ENCODE measurements at places on chromosomes 6 and 20.
A peak's percentile ranks its signal among the peaks of the same experiment; 100 is the strongest.

GRCh38 chr6:18317850-18318249 is 53.5 kb upstream of the DEK start:
- DNase-seq = no peak

GRCh38 chr6:150435832-150436231 is 67.0 kb downstream of the IYD start:
- DNase-seq = no peak

- no peak for DNase-seq
These were observed 11.3 kb downstream of the MOCS3 start for GRCh38 chr20:50969912-50970311.

- peak; percentile 43 for DNase-seq
These were observed 104.2 kb downstream of the NCOA3 start for GRCh38 chr20:47605673-47606413.

DNA sequence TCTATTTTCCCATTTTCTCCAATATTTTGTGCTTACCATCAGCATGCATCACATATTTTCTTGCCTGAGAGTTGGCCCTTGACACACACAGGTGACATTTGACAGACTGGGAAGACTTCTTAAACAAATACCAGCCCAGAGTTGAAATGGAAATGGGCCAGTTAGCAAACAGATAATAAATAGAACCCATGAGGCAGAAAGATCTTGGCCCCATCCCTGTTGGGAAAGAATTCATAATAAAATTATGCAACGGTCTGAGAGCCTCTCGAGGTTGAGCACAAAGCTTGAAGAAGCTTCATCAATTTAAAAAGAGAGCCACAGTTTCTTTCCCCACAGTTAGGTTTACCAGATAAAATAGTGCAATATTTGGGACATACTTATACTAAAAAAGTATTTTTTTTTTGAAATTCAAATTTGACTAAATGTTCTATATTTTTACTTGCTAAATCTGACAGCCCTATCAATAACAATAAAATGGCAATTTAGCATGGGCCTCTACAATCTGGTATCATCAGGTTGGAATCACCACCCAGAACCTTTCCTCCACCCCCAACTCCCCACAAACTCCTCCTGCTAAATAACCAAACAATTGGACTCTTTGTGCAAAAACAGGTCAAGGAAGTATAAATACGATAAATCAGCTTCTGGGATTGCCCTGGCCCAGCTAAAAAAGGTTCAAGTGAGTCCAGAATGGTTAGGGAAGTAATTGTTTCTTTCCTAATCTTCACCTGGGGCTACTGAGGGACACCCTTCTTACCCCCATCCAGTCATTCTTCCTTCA is 129.8 kb downstream of the CD164 start:
- no peak for DNase-seq

DNA sequence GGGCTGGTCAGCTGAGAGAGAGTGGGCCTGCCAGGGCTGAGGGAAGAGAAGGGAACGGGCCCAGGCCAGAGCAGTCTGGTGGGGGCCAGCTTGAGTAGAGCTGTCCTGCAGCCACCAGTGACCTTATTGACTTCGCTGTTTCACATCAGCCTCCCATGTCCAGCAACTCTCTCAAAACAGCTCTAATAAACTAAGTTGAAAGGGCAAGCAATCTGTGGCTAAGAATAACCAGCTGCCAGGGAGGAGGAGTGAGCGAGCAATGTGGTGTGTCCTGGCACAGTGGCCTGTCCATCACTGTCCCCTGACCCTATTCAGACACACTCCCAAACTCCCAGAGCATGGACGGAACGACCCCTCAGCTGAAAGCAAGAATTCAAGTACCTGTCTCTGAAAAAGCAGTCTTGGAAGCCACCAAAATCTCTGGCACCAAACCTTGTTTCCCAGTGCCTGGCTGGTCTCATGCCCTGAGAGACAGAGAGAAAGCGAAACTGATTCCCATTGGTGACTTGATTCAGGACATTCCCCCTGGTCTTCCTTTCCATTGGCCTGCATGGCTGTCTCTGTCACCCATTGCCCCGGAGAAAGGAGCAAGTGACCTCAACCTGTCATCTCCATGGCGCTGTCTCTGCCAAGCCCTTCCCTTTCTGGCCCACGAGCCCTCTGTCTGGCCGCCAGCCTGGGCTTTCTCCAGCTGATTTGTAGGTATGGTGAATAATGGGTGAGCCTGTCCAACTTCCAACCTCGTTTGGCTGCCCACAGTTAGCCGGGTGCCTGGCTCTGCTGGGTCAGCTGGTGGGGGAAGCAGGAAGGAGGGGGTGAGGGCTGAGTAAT is at the start of gene DDO:
Gene DDO (minus strand): TSS at position 490 of the 831 bp plus-strand sequence. CDS start 2,113 bp downstream, outside the sequence.
- DNase-seq = no peak

DNA sequence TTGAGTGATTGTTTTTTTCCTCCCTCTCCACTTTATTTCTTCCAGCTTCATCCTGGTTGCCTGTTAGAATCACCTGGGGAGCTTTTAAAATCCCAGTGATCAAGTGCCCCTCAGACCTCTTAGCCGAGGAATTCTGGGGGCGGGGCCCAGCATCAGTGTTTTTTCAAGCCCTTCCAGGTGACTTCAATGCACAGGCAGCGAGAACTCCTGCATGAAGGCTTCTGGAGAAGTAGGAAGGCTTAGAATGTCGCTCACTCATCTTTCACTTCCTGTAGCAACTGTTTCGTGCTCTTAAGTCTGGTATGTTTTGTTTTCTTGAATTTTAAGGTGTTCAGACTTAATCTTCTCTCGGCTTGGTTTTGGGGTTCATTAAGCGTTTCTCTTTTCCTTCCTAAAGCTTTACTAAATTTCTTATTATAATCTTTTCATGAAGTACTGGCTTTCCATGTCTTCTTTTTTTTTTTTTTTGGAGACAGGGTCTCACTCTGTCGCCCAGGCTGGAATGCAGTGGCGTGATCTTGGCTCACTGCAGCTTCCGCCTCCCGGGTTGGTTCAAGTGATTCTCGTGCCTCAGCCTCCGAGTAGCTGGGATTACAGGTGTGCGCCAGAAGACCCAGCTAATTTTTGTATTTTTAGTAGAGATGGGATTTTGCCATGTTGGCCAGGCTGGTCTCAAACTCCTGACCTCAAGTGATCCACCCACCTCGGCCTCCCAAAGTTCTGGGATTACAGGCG is 30.9 kb upstream of the TULP1 start:
- no peak for DNase-seq

- DNase-seq = no peak
These were observed 32.8 kb downstream of the ADNP start for GRCh38 chr20:50898475-50898874.

- DNase-seq = no peak
These were observed 177.0 kb downstream of the TTLL2 start for GRCh38 chr6:167501831-167502385.

GRCh38 chr6:164108092-164108491 is 693.6 kb downstream of the QKI start:
- no peak for DNase-seq

GRCh38 chr6:81857812-81858211 is 105.3 kb upstream of the TENT5A start:
- no peak for DNase-seq

DNA sequence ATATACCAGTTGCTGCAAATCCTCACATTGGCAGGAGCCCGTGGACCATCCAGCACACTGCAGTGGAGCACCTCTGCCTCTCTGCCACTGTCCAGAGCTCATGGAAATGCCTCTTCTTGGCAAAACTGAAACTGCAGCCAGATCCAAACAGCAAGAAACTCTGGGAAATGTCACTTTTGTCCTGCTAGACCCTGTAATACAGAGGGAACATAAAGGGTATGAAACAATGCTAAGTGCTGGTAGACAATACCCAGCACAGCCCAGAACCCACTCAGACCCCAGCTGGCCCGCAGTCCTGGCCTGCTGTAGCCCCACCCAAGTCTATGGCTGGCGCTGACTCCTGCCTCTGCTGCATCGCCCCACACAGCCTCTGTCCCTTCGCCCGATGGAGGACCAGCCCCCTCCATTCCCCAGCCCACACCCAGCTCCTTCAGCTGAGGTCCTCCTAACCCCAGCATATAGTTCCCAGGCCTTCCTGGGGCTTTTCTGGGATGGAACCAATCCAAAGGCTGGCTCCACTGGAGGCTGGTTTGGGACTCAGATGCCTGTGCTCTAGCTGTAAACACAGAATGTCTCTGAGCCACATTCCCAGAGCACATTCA is 242.5 kb downstream of the LRFN2 start:
- no peak for DNase-seq

DNA sequence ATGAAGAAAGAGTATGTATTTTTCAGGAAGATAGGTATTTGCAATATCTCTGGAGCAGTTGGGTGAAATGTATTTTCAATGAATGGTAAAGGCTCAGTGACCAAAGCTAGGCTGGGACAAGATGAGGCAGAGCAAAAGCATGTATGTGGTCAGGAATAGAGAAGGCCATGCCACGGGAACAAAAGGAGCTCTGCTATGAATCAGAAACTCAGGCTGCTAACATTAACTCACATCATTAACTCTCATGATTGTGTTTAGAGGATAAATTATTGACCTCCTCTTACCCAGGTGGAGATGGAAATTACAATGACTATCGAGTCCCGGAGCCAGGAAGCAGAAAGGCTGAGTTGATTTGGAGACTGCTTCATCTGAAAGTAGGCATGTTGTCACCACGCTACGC is 220.2 kb downstream of the FUT9 start:
- DNase-seq = no peak

DNA sequence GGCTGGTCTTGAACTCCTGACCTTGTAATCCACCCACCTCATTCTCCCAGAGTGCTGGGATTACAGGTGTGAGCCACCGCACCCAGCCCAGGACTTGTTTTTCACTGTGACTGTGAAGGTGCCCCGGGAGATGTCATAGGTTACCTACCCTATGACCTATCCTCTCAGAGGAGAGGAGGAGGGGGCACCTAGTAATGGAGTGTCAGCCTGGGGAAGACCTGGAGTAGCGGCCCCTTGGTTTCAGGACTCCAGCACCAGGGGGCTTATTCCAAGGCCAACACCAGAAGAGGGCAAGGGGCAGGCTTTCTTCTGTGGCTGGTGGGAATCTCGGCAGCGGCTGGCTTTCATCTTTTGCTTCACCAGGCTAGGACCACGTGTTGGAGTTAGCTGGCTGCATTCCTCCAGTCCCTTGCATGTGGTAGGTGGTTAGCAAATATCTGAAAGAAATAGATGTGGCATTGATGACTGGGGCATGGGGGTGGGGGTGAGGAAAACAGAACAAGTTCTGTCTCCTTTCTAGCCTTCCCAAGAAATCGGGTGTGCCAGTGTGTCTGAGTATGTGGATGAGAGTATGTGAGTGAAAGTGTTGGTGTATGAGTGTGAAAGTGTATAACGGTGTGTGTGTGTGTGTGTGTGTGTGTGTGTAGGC is 7.9 kb upstream of the ITPR3 start:
- DNase-seq = no peak

GRCh38 chr6:67663105-67663895 is 971.8 kb upstream of the ADGRB3 start:
- DNase-seq = no peak

- no peak for DNase-seq
These were observed 135.3 kb downstream of the LINC00237 start for GRCh38 chr20:20970841-20971240.

GRCh38 chr20:53177687-53178086 is 205.5 kb downstream of the TSHZ2 start:
- no peak for DNase-seq

DNA sequence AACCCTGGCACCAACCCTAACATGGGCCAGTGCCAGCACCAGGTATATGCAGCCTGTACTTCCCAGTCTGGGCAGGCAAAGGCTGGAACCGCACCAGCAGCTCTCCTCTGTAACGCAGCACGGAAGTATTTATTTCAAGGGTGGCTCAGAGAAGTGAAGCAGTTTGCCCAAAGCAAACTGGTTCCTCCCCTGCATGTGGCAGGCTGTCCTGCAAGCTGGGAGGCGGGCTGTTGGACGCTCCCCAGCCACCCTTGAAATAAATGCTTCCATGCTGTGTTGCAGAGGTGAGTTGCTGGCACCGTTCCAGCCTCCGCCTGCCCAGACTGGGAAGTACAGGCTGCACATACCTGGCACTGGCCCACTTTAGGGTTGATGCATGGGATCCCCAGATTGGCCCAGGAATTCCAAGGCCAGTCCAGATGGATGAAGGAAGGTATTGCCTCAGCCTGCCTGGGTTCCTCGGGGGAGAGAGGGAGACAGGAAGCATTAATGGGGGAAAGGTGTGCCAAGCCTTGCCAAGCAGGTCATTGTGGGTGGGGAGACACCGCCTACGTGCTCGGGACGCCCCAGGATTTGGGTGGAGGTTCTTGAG is 49.8 kb downstream of the PPARD start:
- no peak for DNase-seq

DNA sequence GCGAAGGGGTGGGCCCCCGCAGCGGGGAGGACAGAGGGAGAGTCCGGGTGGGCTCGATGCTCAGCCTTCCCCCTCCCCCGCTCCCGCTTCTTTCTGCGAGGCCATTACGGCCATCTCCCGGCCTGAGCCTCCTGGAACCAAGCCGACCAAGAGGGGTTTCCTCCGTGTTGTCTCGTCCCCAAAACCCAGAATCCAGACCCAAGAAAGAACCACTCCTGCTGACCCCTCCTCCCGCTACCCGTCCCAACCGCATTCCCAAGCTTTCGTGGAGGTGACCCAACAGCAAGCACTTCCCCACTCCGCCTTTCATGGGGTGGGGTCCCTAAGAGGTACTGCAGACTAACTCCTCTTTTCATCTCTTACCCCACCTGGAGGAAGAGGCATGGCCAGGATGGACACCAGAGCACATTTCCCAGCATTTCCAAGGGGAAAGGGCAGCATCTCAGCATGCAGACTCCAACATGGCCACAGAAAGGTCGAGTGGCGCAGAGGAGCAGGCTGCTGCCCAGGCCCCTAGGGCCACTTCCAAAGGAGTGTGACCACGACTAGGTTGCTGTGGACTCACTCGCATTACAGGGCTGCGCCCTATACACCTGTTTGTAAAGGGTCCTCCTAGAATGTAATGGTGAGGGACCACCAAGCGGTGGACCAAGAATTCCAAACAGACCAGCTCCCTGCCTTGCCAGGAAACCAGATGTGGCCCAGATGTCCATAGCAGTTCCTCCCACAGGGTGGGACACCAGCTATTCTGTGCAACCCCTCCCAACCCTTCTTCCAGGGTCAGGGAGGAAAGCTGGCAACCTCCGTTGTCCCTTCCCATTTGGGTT is 53.4 kb downstream of the MRPL14 start:
- DNase-seq = no peak

DNA sequence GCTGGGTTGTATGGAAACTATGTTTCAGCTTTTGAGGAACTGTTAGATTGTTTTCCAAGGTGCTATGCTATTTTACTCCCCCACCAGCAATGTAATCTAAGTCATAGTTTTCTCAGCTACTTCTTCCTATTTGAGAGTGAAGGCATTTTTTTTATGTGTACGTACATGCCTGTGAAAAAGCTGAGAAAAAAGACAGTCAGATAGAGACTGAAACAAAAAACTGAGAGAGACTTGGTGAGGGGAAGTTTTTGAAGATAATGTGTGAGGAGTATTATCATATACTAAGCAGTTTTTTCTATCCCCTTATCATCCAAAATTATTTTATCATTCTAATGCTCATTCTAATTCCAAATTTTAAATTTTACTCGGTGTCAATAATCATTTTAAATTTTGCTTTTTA is 780.0 kb downstream of the BCKDHB start:
- no peak for DNase-seq

- DNase-seq = no peak
These were observed 53.8 kb upstream of the CCDC28A start for GRCh38 chr6:138719744-138720143.

- DNase-seq = no peak
These were observed 211.5 kb upstream of the PROKR2 start for GRCh38 chr20:5528261-5528660.
